Stimulated activated CD8-positive, alpha-beta memory T cell treated with anti-CD3 and anti-CD28 coated beads, Interleukin-4, amount 100 ng/mL, for 4 hours (primary cell): ENCODE measurements at places on chromosomes 5 and 9.

DNA sequence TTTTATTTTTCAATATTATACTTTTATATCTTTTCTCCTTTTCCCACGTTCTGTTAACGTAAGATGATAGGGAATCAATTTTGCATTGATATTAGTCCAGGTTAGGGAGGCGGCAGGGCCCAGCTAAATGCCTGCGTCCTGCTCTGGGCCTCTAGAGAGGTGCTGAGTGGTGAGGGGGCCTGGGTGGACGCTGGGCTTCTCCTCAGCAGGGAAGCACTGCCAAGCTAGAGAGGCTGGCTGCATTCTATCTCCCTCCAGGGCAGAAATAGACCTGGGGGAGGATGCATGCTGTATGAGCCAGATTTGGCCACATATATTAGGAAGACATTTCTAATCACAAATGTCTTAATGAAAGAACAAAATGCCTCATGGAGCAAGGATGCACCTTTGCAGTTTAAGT, 43.6 kb upstream of the NKX2-5 start:
- no peak for DNase-seq

- peak; percentile 1 for DNase-seq
Measured at GRCh38 chr5:76401801-76402250, 1.3 kb upstream of the IQGAP2 start.

GRCh38 chr5:54742417-54742891, 224.9 kb downstream of the SNX18 start:
- no peak for DNase-seq

- DNase-seq = no peak
Measured at GRCh38 chr5:151697452-151697851, 10.7 kb upstream of the SPARC start.

DNA sequence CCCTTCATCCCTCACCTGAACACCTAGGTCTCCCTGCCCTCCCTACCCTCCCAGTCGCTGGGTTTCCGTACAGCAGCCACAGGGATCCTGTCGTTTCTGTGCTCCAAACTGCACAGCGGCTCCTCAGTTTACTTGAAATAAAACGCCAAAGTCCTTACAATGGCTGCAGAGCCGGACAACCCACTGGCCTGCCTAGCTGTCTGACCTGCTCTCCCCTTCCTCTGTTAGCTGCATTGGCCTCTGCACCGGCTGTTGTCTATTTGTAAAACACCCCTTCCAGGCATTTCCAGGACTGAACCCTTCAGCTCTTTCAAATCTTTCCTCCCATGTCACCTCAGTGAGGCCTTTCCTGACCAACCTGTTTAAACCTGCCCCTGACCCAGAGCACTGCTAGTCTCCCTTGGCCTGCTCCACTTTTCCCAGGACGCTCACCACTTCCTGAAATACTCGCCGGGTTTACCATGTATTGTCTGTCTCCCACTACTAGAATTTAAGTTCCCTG, 9.1 kb upstream of the MGAT1 start:
- no peak for DNase-seq

- no peak for DNase-seq
Measured at GRCh38 chr5:127447827-127448226, 69.6 kb upstream of the PRRC1 start.

DNA sequence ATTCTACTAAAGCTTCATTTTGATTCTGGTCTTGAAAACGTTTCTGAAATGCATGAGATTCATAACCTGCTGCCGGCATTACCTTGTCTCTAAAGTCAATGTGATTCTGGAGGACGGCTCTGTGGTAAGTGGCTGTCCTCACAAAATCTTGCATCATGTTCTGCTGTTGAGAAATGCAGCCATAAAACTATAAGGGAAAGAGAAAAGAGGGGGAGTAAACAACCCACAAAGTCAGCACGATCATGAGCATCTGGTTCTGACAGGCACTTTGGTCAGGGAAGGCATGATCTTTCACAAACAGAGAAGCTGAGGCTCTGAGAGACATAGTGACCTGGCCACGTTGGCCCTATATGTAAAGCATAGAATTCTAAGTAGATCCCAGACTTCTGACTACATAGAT, 168.9 kb upstream of the PUM3 start:
- DNase-seq = no peak

- no peak for DNase-seq
Measured at GRCh38 chr9:108643731-108644510, 211.9 kb downstream of the ACTL7B start.

GRCh38 chr5:52605317-52606313, 182.1 kb upstream of the ITGA1 start:
- no peak for DNase-seq

DNA sequence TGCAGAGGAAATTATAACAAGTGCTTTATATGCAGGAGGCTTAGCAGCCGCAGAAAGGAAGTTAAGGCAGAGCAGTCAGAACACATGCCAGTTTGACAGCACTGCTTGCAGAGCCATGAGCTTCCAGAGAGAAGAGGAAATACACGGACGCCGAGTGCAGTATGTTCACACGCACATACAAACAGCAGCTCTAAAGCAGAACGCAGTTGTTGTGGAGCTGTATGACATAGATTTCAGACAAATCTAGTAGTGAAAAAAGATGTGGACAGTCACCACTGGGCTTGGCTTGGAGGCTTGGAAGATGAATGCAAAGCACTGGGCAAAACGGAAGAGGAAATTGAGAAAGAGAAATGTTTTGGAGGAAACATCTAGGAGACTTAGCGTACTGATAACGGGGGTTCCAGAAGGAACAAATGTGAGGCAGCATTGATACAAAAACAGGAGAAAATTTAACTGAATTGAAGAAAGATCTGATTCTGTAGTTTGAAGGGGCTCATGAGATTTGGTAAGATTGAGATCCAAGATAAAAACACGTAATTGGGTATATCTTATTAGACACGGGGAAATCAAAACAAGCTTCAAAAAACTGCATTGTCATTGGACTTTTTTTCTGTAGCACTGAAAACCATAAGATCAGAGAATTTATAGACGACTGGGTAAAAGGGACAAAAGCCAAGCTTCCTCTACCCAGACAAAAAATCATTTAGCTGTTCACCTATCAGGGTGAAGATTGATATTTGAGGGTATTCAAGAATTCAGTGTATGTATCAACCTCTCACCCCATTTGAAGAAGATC, 19.6 kb upstream of the ROPN1L start:
- DNase-seq = no peak
